Activated T-cell treated with anti-CD3 and anti-CD28 coated beads, Interleukin-2, amount 50 U/mL, for 4 hours (primary cell): ENCODE measurements at places on chromosomes 13 and 19. TPM values are rescaled to one million over a fixed set of nuclear protein-coding genes. Genes with fewer than 3 reads are reported as not detected.

Gene KLK15
- total RNA-seq: not detected

Gene PRR22
- 24.3 TPM for total RNA-seq

Gene PDX1
- not detected for total RNA-seq

Gene FCGBP
- 3.0 TPM for total RNA-seq

Gene SLC25A23
- total RNA-seq: 12.4 TPM

Gene KIR2DL1
- total RNA-seq: not detected

Gene LPAR6
- 2.0 TPM for total RNA-seq

Gene ICAM4
- total RNA-seq: 0.38 TPM

Gene THAP8
- 0.90 TPM for total RNA-seq

Gene PNMA8A
- total RNA-seq: not detected

Gene PTPRH
- total RNA-seq: 0.38 TPM

Gene LATS2
- 1.2 TPM for total RNA-seq

Gene SPACA4
- not detected for total RNA-seq

Gene RASA3
- 28.7 TPM for total RNA-seq

Gene SMIM17
- total RNA-seq: not detected

Gene TSSK6
- 3.8 TPM for total RNA-seq

Gene CEACAM16
- not detected for total RNA-seq

Gene ICAM5
- 3.1 TPM for total RNA-seq

Gene SHD
- not detected for total RNA-seq

Gene HOMER3
- 0.53 TPM for total RNA-seq

Gene IGFL4
- not detected for total RNA-seq

Gene NCAN
- total RNA-seq: 0.05 TPM

Gene NPAS1
- 0.14 TPM for total RNA-seq

Gene ADGRE1
- total RNA-seq: 3.1 TPM

Gene TMC4
- 0.98 TPM for total RNA-seq

Gene C19orf44
- total RNA-seq: 2.7 TPM

Gene ZNF780A
- 15.4 TPM for total RNA-seq

Gene ELSPBP1
- total RNA-seq: not detected

Gene NANOS3
- total RNA-seq: not detected

Gene SMAD9
- not detected for total RNA-seq

Gene PLPPR3
- 0.24 TPM for total RNA-seq

Gene IGFL2
- total RNA-seq: not detected

Gene TUBGCP3
- total RNA-seq: 52.5 TPM

Gene TMEM238
- 8.4 TPM for total RNA-seq

Gene KLF1
- total RNA-seq: 0.68 TPM

Gene SIGLEC11
- not detected for total RNA-seq

Gene FFAR2
- total RNA-seq: not detected

Gene CLEC17A
- total RNA-seq: 2.3 TPM

Gene PTH2
- not detected for total RNA-seq

Gene HSPB6
- 0.46 TPM for total RNA-seq

Gene CEACAM6
- total RNA-seq: 0.27 TPM

Gene ZNF561
- total RNA-seq: 22.9 TPM

Gene LMTK3
- total RNA-seq: 2.0 TPM

Gene PRKCG
- total RNA-seq: not detected

Gene PDE4A
- 4.8 TPM for total RNA-seq

Gene KIR3DL1
- total RNA-seq: 0.13 TPM
